Fibroblast of mammary gland (primary cell): ENCODE measurements at places on chromosomes 6 and 20.

GRCh38 chr20:47754946-47755652 is 30.2 kb downstream of the SULF2 start:
- DNase-seq: no peak

- peak; percentile 11 for DNase-seq
These were observed 525 bp downstream of the FAM229B start for GRCh38 chr6:112087916-112088315.

DNA sequence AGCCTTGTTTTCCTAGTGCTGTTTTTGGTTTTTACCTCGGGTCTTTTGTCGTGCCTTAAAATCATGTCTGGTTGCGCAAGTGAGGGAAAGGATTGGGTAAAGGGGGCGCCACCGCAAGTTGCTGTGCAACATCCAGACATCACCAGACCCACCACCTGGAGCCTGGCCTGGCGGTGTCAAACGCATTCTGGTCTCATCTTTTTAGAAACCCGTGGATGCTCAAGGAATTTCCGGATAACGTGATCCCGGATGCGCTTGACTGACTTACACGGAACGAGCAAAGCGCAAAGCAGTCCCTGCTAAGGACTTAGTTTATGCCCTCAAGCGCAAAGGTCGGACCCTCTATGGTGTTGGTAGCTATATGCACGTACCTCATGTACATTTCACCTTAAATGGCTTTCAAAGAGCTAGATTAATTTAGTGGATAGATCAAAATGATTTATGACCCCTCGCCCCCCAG is 105.2 kb downstream of the OR2B2 start:
- DNase-seq: peak; percentile 68

DNA sequence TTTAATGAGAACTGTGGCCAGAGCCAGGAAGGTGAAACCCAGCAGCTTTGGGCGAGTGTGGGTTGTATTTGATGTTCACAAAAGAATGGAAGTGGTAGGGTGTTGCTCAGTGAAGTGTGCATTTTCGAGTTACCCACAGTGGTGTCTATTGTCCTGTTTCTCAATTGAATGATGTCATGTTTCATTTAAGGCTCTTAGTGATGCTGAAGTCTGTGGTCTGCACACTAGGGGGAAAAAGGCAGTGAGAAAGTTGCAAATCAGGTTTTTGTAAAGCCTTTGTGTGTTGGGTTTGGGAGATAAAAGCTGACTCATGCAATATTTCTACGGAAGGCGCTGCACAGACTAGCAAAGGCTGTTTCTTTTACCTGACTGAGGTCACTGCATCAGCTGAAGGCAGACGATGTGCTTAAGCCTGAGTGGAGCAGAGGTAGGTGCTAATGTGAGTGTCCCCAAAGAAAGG is 121.1 kb downstream of the PLEKHG1 start:
- DNase-seq: no peak

GRCh38 chr20:59678288-59678687 is 73.9 kb downstream of the PHACTR3 start:
- no peak for DNase-seq

GRCh38 chr6:55678330-55679224 is 99.6 kb upstream of the HMGCLL1 start:
- no peak for DNase-seq

DNA sequence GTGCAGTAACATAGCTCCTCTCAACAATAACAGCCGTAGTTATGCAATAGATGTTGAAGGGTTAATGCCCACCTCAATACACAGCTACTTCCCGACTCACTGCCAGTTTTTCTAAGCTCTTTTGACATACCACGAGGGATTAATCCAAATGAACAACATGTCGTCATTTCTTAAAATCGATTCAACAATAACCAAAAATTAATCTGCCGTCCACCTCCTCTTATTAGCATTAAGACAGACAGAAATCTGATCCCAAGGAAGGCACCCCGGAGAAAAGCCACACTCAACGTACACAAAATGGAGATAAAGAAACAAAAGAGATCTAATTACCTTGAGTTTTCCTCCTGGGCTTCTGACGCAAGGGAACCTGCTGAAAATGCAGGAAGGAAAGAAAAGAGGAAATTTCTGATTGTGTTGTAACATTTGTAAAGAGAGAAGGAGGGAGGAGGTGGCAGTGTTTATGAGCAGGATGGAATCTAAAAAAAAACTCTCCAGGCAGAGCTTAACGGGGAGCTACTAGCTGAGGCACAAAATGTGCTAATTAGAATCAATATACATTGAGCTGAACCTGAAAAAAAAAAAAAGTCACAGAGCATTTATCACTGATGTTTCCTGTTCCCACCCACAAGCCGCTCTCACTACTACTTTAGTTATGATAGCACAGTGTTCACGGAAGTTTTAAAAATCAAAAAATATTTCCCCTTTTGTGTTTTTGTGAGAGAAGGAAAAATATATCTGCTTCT is 109.3 kb downstream of the IPCEF1 start:
- DNase-seq: no peak

- DNase-seq: no peak
These were observed 7.7 kb upstream of the PTPRA start for GRCh38 chr20:2865630-2866029.

- no peak for DNase-seq
These were observed 20.7 kb downstream of the CGA start for GRCh38 chr6:87074101-87074621.

DNA sequence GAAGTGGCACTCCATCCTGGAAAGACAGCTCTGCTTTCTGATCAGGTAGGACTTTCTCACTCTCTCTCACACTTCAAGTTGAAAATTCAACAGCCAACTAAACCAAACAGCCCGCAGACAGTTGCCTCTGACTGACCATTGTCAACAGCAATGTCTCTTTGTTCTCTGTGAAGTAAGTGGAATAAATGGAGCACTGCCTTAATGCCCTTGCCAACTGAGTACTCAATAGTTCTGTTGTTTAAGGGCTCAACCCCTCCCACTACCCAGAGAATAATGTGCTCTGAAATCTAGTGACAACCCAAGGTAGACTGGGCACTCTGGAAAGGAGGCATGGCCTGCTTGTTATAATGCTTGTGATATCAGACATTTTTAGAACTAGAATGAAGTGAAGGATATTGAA is 16.8 kb upstream of the BCLAF1 start:
- DNase-seq: no peak

GRCh38 chr6:35483893-35484645 is 12.8 kb downstream of the TEAD3 start:
- DNase-seq: no peak

GRCh38 chr6:123288649-123289048 is 292.6 kb downstream of the CLVS2 start:
- no peak for DNase-seq

GRCh38 chr6:158512809-158513208 is 47.1 kb upstream of the TMEM181 start:
- DNase-seq: no peak

DNA sequence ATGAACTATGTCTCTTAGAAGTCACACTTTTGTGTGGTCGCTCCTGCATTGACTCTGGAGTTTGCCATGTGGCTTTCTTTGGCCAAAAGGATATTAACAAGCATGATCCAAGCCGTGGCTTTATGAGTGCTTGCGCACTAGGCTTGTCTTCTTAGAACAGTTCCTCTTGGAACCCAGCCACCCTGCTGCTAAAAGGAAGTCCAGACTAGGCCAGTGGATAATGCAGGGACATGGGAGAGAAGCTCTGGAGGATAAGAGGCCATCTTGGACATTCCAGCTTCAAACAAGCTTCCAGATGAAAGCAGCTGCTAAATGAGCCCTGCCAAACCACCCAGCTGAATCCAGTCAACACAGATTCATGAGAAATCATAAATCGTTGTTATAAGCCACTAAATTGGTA is 346.4 kb downstream of the CDC5L start:
- peak; percentile 6 for DNase-seq

DNA sequence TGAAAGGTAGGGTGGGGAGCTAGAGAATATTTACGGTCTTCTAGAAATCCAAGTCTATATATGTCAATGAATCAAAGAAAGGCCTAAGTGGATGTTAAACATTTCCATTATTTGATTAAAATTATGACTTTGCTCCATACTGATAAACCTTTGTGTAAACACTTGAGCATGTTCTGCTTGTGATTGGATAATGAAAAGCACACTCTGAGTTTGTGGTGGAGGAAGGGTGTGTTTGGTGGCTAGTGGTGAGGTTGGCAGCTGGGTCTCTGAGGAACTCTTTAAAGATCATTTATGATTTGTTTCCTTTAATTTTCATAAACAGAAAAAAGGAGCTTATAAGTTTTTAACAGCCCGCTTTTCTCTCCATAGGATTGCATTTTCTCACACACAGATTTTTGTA is 84.7 kb downstream of the RFPL4B start:
- DNase-seq: no peak

DNA sequence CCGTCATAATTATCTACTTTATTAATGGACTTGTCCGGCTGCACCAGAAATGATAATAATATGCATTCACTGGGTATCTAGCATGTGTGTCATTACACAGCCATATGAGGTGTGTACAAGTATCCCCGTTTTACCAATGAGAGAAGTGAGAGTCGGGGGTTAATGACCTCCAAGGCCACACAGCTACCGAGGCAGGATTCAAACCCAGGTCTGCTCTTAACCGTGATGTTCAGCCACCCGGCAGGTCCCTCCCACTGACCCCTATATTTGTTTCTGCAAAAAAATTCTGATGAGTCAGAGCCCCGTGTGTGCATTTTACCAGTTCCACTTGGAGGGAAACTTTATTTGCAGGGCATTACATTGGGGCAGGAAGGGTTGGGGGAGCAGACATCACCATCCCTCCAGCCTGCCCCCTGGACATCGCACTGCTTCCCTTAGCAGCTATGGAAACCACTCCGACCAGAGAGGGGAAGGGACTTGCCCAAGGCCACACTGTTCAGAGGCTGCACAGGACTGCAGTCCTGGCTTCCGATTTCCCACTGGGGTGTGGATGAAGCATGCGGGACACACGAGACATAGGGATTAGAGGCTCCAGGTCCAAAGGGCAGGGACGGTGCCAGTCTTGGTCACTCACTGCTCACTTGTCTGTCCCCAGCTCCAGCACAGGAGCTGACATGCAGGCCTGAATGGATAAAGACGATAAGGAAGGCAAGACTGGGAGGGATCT is 10.1 kb upstream of the SRC start:
- DNase-seq: peak; percentile 39

GRCh38 chr6:63819831-63820230 is 184.2 kb downstream of the PHF3 start:
- no peak for DNase-seq

- DNase-seq: no peak
These were observed 21.4 kb downstream of the CPNE5 start for GRCh38 chr6:36817847-36818246.

DNA sequence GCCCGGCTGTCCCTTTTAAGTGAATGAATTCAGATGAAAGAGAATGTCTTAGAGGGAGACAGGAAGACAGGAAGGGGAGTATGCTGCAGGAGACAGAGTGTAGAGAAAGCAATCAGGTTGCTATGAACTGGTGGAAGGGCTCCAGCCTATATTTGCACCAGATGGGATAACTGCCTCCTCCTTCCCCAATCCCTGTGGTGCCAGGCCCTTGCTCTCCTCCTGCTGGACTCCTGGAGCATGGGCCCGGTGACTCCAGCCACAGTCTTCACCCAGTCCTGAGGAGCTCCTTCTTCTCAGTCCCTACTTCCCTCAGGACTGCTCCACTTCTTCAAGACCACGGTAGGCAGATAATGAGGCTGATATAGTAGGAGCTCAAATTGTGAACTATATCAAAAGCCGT is 91.8 kb downstream of the TMEM200A start:
- peak; percentile 31 for DNase-seq

- peak; percentile 48 for DNase-seq
These were observed 90.4 kb upstream of the MCHR2 start for GRCh38 chr6:100084316-100084990.

DNA sequence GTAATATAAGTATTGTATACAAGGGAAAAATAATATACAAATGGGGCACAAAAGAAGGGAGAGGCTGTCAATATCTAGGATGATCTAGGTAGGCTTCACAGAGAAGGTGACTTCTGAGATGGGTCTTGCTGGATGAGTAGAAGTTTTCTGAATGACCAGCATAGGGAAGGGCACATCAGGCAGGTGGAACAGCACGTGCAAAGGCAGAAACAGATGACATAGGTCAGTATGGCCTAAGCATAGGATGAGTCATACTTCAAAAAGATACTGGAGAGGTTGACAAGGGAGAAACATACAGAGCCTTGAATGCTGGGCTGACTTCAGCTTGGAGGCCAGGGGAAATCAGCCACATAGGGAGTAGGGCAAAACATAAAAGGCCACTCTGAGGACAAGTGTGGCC is 31.9 kb upstream of the SIRPA start:
- peak; percentile 31 for DNase-seq

DNA sequence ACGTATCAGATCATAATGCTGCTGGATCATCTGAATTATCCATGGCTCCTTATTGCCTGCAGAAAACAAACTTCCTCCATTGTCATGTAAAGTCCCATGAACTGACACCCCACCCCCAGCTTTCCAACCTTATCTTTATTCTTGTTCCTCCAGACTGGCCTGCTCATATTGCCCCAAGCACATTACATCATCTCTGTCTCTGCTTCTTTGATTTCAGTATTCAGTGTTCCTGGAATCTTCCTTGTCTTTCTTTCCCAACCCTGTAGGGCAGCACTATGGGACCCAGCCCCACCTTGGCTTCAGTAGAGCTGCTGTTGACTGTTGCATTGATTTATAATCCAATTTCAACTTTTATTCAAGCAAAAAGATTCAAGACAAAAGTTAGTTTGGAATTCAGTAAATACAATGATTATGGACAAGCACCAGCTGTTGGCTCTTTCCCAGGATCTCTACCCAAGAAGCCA is 187.5 kb upstream of the ECI2 start:
- DNase-seq: peak; percentile 46

DNA sequence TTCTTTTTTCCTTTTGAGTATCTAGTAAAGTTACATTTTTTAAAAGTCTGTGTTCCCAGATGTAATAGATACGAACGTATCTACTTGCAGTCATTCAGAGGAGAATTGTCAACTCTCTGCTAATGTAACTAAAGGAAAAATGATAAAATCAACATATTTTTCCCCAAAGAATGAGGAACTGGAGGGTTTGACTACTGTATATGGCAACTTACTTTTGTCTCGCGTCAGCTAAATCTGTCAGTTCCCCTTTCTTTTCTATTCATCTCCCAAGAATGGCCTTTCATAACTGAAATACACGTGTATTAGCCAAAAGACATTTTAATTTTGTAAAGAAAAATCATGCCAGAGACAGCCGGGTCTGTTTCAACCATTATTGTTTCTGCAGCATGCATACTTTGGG is 5.4 kb downstream of the EYA2 start:
- DNase-seq: no peak

- peak; percentile 17 for DNase-seq
These were observed 572 bp downstream of the SLC2A4RG start for GRCh38 chr20:63740070-63740626.

DNA sequence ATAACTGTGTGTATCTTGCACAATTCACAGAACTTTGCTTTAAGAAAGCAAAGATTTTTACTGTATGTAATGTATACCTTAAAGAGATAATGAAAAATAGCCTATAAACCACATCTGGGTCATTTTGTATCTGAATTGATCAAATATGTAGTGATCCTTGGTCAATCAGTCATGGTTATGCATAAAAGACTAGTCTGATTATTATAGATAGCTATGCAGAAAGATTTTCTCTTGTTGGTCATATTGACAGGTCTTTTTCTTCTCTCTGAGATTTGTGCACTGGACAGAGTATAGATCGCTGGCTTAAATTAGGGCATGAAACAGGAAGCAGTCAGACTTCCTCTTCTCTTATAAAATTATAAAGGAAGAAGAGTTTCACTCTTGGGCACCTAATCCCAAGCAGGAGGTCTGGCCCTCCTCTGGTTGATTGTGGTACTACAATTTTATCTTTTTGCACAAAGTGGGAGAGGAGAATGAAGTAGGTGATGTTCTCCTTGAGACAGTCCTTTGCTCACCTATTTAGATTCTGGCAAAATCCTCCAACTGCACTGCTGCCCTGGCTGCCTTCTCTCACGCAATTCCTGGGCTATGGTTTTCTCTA is 380.9 kb upstream of the RGS17 start:
- peak; percentile 48 for DNase-seq
